AG09309 (cell line): ENCODE measurements at places on chromosomes 7 and 10.

DNA sequence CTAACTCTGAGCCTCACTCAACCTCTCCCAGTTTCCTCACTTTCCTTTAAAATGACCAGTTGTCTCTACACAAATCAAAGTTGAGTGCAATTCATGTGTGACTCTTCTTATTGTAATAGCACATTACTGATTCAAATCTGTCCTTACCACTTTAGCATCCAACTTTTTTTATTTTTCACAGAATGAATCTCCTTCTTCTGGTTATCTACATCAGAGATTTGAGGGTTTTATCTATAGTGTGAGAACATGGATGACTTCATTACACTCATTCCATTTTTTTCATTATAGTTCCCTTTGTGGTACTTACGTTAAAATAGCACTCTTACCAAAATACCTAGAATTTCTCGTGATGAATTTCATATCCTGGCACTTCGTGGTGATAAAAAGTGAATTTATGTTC lies 43.3 kb downstream of the RTKN2 start:
- DNase-seq = no peak

GRCh38 chr10:34768261-34768971 lies 46.7 kb downstream of the PARD3 start:
- DNase-seq = no peak

DNA sequence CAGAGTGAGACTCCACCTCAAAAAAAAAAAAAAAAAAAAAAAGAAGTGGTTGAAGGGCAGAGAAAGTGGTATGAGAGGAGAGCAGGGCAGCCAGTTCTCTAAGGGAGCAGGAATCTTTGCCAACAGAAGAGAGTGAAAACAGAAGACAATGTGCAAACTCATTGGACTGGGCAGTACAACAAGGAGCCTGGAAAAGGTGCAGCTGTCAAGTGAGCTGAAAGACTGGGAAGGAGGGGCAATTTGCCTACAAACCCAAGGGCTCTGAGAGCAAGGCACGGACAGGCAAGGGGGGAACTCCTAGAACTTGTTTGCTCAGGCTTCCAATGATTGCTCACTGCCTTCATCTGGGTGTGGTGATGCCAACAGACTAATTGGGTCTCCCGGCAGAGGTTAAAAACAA lies 9.5 kb downstream of the ACTR1A start:
- no peak for DNase-seq

DNA sequence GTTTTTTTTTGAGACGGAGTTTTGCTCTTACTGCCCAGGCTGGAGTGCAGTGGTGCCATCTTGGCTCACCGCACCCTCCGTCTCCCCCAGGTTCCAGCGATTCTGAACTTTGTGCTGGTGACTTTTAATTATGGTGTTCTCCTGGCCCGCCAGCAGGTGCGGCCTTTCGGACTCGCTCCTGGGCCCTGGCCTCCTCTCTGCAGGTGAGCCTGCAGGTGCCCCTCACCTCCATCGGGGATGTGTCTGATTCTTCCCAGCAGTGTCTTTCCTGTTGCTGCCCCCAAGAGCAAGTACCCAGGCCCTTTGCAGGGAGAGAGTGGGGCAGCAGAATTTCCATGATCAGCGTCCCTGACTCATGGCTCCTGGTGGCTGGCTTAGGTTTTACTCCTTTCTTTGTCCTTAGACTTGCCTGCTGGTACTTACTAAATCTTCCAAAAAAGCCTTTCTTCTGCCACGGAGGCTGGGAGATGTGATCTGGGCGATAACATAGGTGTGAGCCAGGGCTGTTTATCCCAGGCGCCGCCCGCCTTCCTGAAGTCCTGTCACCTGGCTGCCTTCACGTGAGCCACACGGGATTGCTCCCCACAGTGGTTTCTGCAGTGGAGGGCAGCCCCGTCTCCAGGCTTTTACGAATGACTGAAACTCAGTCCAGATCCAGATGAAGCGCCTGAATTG lies 10.7 kb downstream of the WIPI2 start:
- no peak for DNase-seq

- no peak for DNase-seq
These were observed 221.3 kb downstream of the PTPRN2 start for GRCh38 chr7:158366346-158366745.

GRCh38 chr7:136655414-136655813 lies 213.0 kb upstream of the CHRM2 start:
- no peak for DNase-seq

DNA sequence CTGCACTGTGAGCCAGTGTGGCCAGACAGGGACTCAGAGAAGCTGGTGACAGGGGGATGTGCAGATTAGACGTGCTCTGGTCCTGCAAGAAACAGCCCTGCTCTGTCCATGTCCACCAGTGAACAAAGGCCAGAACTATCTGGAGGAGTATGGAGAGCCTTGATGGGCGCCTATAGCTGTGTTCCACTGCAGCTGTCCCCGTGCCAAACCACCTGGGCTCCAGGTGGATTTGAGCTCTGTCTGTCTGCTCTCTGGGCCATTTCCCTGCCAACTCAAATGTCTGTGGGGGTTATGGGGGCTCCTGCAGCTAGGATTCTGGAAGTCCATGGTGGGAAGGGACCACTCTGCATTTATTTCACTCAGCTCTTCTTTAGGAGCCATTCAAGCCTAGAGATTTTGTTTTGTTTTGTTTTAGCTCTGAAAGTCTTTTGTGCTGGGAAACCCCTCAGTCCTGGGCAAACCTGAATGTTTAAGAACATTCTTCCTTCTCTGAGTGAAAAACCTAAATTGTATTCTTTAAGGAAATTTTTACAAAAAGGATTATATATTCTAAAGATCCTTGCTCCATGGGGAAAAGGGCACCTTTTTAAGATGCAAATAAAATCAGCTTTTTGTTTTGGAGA lies 1039.5 kb upstream of the SORCS1 start:
- no peak for DNase-seq

GRCh38 chr10:112389271-112389822 lies 15.4 kb downstream of the ACSL5 start:
- DNase-seq = no peak

DNA sequence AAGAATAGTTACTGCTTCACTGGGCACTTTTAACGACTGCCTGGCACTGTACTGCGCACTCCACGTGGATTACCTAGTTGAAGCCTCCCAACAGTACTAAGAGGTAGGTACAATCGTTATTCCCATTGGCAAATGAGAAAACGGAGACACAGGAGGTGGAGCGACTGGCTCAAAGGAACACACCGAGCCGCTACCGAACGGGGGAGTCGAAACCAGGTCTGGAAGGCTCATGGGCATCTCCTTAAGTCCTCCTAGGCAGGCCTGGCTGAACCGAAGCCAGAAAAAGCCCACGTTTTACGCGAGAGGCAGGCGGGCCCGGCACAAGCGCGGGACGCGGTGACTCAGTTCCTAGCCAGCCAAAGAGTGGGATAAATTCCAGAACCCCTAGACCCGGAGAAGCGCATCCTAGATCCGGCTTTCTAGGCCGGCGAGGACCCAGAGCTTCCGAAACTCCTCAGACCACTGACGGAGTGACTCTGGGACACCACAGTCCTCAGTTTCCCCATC lies 472 bp downstream of the PDAP1 start:
- peak; percentile 39 for DNase-seq

- DNase-seq = no peak
These were observed 72.5 kb upstream of the UCN3 start for GRCh38 chr10:5292196-5292735.

DNA sequence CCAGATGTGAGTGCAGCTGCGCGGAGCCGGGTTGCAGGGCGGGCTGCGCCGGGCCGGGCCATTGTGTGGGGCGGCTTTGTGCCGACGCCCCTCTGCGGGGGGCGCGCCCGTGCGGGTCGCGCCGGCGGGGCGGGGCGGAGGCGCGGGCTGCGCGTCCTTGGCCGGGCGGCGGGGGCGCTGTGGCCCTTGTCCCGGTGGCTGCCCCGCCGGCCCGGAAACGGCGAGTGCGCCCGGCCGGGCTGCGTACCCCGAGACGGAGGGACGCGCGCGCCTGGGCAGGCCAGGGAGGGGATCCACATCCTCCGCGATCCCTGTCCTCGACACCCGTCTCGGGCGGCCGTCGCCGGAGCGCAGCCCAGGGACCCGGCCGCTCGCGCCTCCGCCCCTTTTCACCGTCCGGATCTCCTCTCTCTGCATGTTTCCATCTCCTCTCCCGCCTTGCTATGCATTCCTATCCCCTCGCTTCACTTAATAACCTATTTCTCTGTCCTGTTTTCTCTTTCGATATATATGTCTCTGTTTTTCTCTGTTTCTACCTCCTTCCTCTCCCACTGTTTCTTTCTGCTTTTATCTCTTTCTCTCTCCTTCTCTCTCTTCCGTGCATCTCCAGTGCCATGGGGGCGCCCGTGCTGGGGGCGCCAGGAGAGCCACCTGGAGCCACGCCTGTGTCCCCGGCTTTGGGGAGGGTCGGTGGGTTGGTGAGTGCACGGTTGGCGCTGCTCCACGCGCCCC lies 765 bp downstream of the PFKFB3 start:
- no peak for DNase-seq

DNA sequence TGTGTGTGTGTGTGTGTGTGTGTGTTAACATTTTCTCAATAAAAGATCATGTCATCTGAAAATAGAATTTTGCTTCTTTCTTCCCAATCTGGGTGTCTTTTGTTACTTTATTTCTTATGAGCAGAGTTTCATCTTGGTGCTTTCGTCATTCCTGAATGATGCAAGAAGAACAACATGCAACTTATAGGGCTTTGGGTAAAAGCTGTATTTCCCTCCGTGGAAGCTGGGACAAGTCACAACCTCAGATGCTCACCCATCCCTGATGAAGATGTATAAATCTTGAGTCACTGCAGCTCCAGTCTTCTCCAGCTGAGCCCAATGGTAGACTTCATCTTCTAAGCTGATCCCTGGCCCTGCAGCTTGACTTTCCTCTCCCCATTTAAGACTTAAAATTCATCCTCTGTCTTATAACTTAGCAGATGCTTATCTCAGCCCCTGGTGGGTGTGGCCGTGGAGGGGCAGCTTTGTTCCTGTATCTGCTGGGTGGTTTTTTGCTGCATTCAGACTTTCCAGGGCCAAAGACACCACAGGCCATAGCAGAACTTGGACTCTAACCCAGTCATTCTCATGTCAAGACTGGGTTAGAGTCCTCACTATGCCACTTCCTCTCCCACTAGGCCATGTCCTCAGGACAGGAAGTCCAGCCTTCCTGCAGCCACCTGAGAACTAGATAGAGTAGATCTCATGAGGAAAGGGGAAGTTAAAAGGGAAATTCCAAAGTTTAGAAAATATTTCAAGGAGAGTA lies 356.4 kb downstream of the TNS3 start:
- DNase-seq = peak; percentile 8

DNA sequence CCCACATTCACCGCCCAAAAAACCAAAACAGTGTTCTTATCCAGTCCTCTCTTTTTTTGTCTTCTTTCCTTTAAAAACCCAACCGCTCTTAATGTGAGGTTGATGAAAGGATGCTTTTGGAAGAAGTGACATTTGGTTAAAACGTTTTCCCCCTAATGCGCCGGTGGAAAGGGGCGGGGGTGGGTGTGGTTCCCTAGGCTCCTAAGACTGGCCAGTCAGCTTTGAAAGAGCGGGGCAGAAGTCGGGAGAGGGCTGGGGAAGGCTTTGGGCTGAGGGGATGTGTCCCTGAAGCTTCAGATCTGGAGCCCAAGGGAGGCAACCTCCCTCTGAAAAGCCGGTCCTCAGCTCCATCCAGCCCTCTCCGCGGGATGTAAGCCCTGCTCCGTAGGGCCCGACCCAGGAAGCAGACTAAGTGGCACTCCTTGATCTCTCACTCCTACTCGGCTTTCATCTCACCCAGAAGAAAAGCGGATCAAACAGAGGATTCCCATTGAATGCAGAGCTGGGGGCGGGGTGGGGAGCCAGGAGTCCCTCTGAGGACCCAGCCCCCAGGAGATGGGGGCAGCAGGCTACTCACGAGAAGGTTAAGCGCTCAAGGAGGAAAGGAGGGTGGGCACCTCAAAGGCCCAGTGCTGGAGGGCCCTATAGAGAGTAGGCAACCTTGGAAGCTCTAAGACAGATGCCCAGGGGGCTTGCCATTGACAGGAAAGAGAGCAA lies 2.4 kb upstream of the EVX1 start:
- DNase-seq = no peak

DNA sequence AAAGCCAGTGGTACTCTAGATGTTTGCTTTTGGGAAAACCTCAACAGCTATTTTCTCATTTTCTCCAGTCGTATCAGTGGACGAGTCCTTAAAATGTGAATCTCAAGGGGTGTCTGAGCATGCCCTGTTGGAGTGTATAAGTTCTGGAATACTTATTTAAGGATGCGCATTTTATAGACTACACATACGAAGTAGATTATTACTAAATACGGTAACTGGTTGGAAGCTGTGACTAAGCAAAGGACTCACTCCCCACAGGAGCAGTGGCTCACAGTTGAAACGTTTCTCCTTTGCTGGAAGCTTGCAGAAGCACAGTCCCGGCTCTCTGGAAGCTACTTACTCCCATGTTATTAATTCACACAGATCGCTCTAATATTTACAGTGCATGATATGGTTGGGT lies 90.8 kb upstream of the DNAJB6 start:
- DNase-seq = no peak

DNA sequence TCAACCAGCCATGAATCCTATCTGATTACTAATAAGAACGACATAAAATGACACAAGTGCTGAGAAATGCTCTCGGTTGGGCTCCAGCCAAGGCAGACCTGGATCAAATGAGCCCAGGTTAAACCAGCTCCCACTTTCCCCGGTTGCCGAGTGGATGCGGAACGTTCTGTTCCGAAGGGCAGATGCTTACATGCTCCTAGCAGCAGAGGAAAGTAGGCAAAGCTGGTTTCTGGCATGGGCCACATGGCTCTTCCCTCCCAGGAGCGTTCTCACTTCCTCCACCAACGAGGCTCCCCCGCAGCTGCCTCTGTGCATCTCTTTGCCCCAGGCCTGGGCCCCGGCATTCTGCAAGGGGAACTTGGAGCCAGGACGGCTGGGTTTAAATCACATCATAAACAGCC lies 61.8 kb upstream of the SDK1 start:
- no peak for DNase-seq

DNA sequence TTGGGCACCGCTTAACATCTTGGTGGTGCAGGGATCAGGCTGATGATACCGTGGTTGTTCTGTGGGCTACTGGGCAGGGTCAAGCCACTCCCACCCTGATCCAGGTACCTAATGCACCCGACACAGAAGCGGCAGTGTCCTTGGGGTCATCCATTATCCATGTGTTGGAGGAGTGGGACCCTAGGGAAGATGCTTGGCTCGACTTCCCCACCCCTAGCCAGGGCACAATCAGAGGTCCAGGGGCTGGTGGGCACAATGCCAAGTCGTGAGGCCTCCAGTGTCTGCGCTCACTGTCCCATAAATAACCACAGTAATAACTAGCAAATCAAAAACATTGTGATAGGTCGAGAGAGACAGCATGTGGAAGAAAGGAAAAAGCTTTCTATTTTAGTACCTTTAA lies 37.7 kb downstream of the HTRA1 start:
- DNase-seq = no peak

GRCh38 chr7:156119771-156120170 lies 307.5 kb upstream of the SHH start:
- DNase-seq = no peak
